ENCODE measurements at places on chromosomes 2 and 18. TPM values are rescaled to one million over a fixed set of nuclear protein-coding genes. Genes with fewer than 3 reads are reported as not detected.
A peak's percentile ranks its signal among the peaks of the same experiment; 100 is the strongest.

DNA sequence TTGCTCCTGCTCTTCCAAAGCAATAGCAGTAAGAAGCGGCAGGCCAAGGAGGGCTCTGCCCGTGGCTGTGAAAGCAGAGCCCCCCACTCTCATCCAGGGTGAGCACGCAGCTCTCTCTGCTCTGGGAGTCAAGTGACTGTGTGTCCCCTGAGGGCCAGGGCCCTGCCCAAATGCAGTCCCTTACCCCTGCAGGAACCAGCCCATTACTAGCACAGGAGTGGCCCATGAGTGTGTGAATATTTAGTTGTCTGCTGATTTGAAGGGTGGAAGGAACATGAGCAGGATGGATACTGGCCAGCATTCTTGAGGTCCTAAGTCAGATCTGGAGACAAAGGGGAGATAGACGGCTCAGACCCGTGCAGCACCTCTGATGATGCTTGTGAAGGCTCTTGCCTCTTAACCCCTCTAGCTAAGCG is 69.7 kb upstream of the FOSL2 start:
- DNase-seq: no peak

GRCh38 chr2:203450561-203450960 is 84.5 kb downstream of the RAPH1 start:
- DNase-seq: no peak

DNA sequence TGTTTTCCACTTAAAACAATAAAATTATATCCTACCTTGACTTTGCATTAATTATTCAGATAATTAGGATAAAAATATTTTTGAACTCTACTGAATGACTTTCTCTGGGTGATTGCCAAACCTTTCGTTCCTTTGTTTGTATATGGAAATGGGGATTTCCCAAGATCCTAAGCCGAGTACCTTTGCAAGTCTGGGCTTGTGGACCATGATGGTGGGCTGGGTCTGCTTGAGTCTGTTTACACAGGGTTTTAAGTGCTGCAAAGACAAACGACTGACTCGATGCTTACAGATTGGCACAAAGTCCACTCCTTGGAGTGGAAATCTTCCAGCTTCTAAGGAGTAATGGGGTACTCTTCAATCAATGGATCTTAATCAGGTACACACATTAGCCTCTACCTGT is 659.5 kb downstream of the TSN start:
- peak; percentile 78 for DNase-seq

DNA sequence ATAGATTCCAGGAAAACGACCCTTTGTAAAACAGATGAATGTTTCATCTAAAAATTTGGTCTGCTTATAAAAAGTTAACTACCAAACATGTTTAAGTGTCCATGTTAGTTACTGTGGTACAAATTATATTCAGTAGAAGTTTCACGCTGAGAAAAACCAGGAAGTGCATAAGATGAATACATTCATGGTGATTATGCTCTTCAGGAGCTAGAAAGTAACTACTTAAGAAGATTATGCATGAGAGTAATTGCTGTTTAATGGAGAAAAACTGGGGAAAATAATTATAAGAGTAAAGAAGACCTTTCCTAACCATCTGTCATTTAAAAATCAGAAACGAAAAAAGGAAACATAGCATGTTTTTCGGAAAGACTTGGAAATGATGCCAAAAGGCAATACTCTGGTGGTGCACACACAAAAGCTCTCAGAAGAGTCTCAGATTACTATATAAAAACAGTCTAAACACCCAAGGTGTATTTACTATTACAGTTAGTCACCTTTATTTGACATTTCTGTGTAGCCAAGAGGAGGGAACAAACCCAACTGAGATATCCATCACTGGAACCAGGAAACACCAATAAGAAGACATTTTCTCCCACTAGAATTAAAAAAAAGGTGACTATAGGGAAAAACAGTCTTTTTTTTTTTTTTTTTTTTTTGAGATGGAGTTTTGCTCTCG is 38.8 kb upstream of the METTL21A start:
- DNase-seq: no peak

GRCh38 chr2:34353509-34354113 is 754.5 kb upstream of the FAM98A start:
- DNase-seq: no peak

GRCh38 chr2:134917888-134918525 is 615 bp upstream of the CCNT2 start:
- no peak for DNase-seq

DNA sequence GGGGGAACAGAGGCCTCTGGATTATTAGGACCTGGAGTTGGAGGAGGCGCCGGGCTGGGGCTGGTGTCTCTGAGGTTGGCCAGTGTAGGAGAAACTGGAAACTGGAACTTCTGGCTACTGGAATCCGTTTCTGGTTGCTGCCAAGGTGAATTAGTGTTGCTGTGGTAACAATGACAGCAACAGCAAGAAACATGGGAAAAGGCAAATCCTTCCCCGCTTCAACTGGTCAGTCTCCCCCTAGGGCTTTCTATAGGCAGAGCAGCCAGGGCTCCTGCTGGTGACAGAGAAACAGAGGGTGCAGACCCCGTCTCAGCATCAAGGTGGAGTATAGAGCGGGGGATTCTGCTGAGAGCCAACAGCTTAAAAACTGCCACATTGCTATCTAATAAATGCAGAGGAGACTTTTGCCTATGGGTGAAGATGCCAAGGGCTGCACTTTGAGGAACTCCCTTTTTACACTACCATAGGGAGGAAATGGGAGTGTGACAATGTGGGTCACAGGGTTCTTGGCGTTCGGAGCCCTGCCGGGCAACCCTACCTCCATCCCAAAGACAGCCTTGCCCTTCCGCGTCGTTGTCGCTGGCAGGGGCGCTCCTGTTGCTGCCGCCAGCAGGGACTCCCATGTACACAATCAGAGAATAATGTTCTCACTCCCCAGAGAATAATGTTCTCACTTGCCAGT is 81.4 kb upstream of the CABLES1 start:
- DNase-seq: peak; percentile 49

The ZNF385B gene
- total RNA-seq: 1.2 TPM

The AQP12A gene
- total RNA-seq: not detected

The TGFA gene
- 97.7 TPM for total RNA-seq

The STPG4 gene
- 0.17 TPM for total RNA-seq

The DQX1 gene
- 5.2 TPM for total RNA-seq

The INHA gene
- 0.50 TPM for total RNA-seq

The GKN2 gene
- total RNA-seq: not detected

The KIF5C gene
- total RNA-seq: under 0.01 TPM

The CCDC74A gene
- 4.4 TPM for total RNA-seq

Data from mammary epithelial cell (primary cell).